Transverse colon (tissue), 4 donors: ENCODE measurements at places on chromosomes 12 and 14. TPM values are rescaled to one million over a fixed set of nuclear protein-coding genes. Genes with fewer than 3 reads are reported as not detected.

- no peaks in the 10 kb centered on the region for H3K27me3 ChIP-seq
- H3K27ac ChIP-seq: no peak overlapping the region
- no peak for DNase-seq
- no peaks in the 10 kb centered on the region for H3K36me3 ChIP-seq
- H3K4me3 ChIP-seq: no peak overlapping the region
Measured at GRCh38 chr14:77085538-77085937, 12.5 kb upstream of the CIPC start.

GRCh38 chr12:88309546-88309945, 167.4 kb downstream of the TMTC3 start:
- peaks cover 3% of the 10 kb centered on the region for H3K4me1 ChIP-seq
- DNase-seq: no peak
- no peaks in the 10 kb centered on the region for H3K27me3 ChIP-seq
- no peaks in the 10 kb centered on the region for H3K36me3 ChIP-seq

GRCh38 chr12:95538656-95539055, 12.6 kb downstream of the USP44 start:
- no peaks in the 10 kb centered on the region for H3K27me3 ChIP-seq
- no peaks in the 10 kb centered on the region for H3K4me1 ChIP-seq
- no peak overlapping the region for H3K27ac ChIP-seq
- H3K36me3 ChIP-seq: no peaks in the 10 kb centered on the region

DNA sequence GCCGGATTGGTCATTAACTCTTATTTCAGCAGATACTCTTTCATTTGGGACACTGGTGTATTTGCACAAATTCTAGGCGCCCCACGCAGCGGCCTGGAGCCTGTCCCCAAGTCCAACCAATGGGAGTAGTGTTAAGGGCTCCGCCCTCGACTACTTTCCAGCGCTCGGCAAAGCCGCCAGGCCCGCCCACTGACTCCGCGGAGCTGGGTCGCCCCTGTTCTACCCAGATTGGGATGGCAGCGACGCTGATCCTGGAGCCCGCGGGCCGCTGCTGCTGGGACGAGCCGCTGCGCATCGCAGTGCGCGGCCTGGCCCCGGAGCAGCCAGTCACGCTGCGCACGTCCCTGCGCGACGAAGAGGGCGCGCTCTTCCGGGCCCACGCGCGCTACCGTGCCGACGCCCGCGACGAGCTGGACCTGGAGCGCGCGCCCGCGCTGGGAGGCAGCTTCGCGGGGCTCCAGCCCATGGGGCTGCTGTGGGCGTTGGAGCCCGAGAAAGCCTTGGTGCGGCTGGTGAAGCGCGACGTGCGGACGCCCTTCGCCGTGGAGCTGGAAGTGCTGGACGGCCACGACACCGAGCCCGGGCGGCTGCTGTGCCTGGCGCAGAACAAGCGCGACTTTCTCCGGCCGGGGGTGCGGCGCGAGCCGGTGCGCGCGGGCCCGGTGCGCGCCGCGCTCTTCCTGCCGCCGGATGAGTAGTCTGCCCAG, at the start of gene ACOT6:
TSS of gene ACOT6 (plus strand) at position 179 of the 707 bp plus-strand sequence. CDS start at position 234, 55 bp downstream.
- peak within 1 kb of the TSS; percentile 82 for H3K27ac ChIP-seq
- H3K27me3 ChIP-seq: no peaks in the 10 kb centered on the region
- DNase-seq: peak; percentile 75
- no peaks in the 10 kb centered on the region for H3K36me3 ChIP-seq

FOXM1 gene
- 5.2 TPM for total RNA-seq

PZP gene
- not detected for total RNA-seq

- H3K4me3 ChIP-seq: no peak overlapping the region
- no peak for DNase-seq
- peaks cover under 1% of the 10 kb centered on the region for H3K4me1 ChIP-seq
- H3K27me3 ChIP-seq: no peaks in the 10 kb centered on the region
- H3K36me3 ChIP-seq: no peaks in the 10 kb centered on the region
Measured at GRCh38 chr12:12272869-12273268, 6.0 kb upstream of the LRP6 start.

SLC5A8 gene
- total RNA-seq: not detected

- no peak overlapping the region for H3K27ac ChIP-seq
- H3K36me3 ChIP-seq: no peaks in the 10 kb centered on the region
- no peaks in the 10 kb centered on the region for H3K27me3 ChIP-seq
- no peak overlapping the region for H3K4me3 ChIP-seq
Measured at GRCh38 chr12:132500142-132500855, 10.3 kb downstream of the FBRSL1 start.

DNA sequence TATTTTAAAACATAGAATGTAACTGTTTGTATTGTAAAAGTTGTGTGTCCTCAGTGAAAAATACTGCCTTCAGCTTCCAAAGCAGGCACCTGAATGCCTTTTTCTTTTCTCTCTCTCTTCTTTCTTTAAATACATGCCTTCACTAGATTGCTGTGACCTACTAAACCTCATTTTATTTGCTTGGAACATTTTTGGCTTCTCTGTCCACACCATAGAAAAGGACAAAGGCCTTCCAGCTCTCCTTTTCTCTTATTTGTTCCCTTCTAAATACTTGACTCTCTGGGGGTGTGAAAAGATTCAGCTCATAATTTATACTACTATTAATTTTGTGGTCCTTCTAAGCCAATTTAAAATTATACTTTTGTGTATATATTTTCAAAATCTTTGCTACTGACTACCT, 38.4 kb downstream of the PPM1A start:
- DNase-seq: no peak
- H3K27ac ChIP-seq: no peak overlapping the region
- no peak overlapping the region for H3K4me3 ChIP-seq
- no peaks in the 10 kb centered on the region for H3K36me3 ChIP-seq

GRCh38 chr12:18151036-18151435, 61.0 kb upstream of the RERGL start:
- H3K4me1 ChIP-seq: no peaks in the 10 kb centered on the region
- no peak overlapping the region for H3K27ac ChIP-seq
- H3K4me3 ChIP-seq: no peak overlapping the region
- H3K27me3 ChIP-seq: no peaks in the 10 kb centered on the region
- H3K36me3 ChIP-seq: no peaks in the 10 kb centered on the region

DNA sequence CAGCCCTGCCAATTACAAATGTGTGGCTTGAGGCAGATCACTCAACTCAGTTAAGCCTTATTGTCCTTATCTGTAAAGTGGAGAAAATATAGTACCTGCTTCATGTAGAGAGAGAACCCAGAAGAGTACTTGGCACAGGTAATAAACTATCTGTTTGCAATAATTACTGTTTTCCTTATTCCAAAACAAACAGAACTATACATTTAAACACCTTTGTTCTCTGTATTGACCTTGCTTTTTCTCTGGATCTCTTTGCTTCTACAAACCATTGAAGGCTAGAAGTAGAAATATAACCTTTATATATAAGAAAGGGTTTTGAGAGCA, 70.8 kb upstream of the SRSF5 start:
- peaks cover 80% of the 10 kb centered on the region for H3K4me1 ChIP-seq
- H3K27me3 ChIP-seq: no peaks in the 10 kb centered on the region
- DNase-seq: no peak
- no peaks in the 10 kb centered on the region for H3K36me3 ChIP-seq
- peak overlapping the region; percentile 91 for H3K27ac ChIP-seq

DNA sequence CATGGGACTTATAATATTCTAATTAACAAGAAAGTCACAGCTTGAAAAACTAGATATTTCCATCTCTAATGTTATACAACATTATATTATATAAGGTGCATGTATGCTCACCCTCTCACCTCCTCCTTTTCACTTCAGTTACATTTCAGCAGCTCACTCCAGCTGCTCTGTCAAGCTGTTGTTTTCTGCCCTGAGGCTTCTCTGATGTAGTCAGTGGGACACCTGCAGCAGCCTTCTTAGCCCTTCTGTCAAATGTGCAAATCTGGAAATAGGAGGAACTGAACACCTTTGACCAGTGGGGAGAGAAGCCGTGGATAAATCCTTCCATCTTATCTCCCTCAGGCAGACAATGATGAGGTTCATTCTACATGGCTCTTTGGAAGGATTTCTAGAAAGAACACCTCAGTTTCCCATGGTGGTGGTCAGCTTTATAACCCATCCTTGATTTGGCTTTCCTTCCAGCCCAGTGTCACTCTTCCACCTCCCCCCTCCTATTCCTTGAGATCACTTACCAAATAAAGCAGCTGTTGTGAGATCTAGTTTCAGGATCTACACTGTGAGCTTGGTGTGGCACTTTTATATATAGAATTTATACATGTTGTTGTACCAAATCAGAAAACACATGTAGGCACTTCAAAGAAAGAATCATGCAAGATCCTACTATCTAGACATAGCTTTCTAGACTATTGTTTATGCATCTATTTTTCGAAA, 79.6 kb upstream of the STK38L start:
- H3K36me3 ChIP-seq: no peaks in the 10 kb centered on the region
- H3K4me3 ChIP-seq: no peak overlapping the region
- H3K27ac ChIP-seq: peak overlapping the region; percentile 23
- no peaks in the 10 kb centered on the region for H3K27me3 ChIP-seq
- no peaks in the 10 kb centered on the region for H3K4me1 ChIP-seq

DLK1 gene
- not detected for total RNA-seq

GRCh38 chr14:32224737-32225377, 21.8 kb upstream of the RNU6-8 start:
- no peak for DNase-seq
- H3K4me1 ChIP-seq: peaks cover 4% of the 10 kb centered on the region
- H3K27me3 ChIP-seq: no peaks in the 10 kb centered on the region

- no peak for DNase-seq
- H3K27ac ChIP-seq: no peak overlapping the region
- H3K27me3 ChIP-seq: peaks cover 5% of the 10 kb centered on the region
- peaks cover 13% of the 10 kb centered on the region for H3K4me1 ChIP-seq
Measured at GRCh38 chr14:101630056-101630965, 69.0 kb downstream of the DIO3 start.

GATC gene
- 18.0 TPM for total RNA-seq

DNA sequence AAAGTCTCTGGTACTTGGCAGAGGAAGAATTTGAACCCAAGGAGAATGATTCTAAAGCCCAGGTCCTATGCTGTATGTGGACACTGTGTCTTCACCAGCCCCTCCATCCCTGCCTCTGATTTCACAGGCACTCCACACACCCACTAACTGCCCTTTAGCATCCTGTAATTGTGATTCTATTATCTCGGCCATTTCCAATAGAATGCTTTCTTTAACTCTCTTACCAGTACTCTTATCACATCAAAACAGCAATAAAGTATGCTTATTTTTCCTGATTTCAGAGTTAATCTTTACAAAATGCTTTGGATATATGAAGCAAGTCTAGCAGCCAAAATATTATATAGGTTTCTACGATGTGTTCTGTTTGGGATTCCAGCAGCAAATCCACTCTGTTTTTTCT, 37.9 kb upstream of the BTG1 start:
- no peaks in the 10 kb centered on the region for H3K36me3 ChIP-seq
- H3K27ac ChIP-seq: no peak overlapping the region
- H3K4me1 ChIP-seq: no peaks in the 10 kb centered on the region
- DNase-seq: no peak
- H3K4me3 ChIP-seq: no peak overlapping the region
- H3K27me3 ChIP-seq: no peaks in the 10 kb centered on the region

CLEC9A gene
- total RNA-seq: not detected

TAS2R42 gene
- not detected for total RNA-seq

LHX5 gene
- total RNA-seq: not detected

GRCh38 chr14:37598747-37599506, 3.5 kb downstream of the TTC6 start:
- DNase-seq: no peak
- no peaks in the 10 kb centered on the region for H3K36me3 ChIP-seq
- H3K4me1 ChIP-seq: peaks cover 70% of the 10 kb centered on the region
- peak overlapping the region; percentile 46 for H3K4me3 ChIP-seq
- H3K27ac ChIP-seq: peak overlapping the region; percentile 90

- no peaks in the 10 kb centered on the region for H3K36me3 ChIP-seq
- H3K4me1 ChIP-seq: no peaks in the 10 kb centered on the region
Measured at GRCh38 chr14:43754838-43755237, 752.2 kb downstream of the FSCB start.
